GM19239 (cell line): ENCODE measurements at places on chromosomes 4 and X.

DNA sequence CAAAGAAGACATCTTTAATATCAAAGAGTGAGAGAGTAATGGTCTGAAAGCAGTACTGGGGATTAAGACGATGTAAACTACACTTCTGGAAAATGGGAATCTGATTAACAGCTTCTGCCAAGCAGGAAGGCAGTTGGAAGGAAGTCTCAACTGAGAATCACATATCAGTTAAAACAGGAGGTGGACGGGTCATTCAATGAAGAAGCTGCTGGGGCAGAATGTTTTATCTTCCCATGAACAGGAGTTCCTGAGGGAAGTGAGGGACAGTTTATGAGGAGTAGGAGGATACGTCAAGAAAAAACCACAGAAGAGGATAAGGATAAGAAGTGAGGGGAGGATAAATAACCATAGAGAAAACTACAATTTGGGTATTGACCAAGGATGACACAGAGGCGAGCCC, 38.7 kb upstream of the MAGEA10 start:
- no peak for DNase-seq

- no peak for DNase-seq
Measured at GRCh38 chrX:37746218-37746941, 33.5 kb upstream of the CYBB start.

DNA sequence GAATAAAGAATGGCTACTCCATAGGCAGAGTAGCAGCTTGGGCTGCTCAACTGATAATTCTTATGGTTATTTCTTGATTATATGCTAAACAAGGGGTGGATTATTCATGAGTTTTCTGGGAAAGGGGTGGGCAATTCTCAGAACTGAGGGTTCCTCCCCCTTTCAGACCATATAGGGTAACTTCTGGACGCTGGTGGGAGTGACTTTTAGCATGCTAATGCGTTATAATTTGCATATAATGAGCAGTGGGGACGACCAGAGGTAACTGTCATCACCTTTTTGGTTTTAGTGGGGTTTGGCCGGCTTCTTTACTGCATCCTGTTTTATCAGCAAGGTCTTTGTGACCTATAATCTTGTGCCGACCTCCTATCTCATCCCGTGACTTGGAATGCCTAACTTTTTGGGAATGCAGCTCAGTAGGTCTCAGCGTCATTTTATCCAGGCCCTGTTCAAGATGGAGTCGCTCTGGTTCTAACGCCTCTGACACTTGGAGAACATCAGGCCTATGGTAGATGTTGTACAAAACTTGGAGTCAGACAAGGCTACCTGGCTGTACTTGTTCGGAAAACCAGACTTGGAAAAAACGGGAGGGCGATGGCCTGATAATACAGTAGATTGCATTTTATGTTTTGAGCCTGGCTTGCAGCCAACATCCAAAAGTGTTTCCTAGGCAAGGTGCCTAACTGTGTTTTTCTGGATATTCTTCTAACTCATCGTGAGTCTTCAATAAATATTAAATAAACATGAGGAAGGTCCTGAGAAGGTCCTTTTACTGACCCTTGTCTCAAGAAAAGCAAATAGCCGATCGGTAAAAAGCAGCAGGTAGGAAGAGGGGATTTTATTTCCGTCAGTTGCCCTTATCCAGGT, 1.8 kb upstream of the TMEM164 start:
- no peak for DNase-seq

GRCh38 chr4:163344147-163345125, 744 bp downstream of the NPY5R start:
- no peak for DNase-seq

DNA sequence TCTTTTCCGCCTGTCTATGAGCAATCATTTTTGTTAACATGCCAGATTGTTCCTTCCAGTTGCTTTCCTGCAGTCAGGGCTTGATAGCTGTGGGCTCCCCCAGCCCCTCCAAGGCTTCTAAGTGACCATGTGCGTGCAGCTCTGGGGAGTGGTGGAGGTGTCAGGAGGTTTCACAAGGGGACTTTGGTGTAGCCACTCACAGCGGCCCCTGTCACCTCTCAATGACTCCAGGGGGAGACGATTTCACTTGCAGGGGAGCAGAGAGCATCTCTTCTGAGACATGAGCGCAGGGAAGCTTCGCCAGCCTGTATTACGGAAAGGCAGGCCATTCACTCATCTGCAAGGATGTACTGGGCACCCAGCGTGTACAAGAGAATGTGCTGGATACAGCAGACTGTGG, 3.1 kb upstream of the GPR78 start:
- DNase-seq, result no peak

GRCh38 chrX:102029026-102029425, 96.5 kb upstream of the TCEAL2 start:
- no peak for DNase-seq

- DNase-seq, result no peak
Measured at GRCh38 chr4:8195431-8195830, 3.7 kb upstream of the SH3TC1 start.

DNA sequence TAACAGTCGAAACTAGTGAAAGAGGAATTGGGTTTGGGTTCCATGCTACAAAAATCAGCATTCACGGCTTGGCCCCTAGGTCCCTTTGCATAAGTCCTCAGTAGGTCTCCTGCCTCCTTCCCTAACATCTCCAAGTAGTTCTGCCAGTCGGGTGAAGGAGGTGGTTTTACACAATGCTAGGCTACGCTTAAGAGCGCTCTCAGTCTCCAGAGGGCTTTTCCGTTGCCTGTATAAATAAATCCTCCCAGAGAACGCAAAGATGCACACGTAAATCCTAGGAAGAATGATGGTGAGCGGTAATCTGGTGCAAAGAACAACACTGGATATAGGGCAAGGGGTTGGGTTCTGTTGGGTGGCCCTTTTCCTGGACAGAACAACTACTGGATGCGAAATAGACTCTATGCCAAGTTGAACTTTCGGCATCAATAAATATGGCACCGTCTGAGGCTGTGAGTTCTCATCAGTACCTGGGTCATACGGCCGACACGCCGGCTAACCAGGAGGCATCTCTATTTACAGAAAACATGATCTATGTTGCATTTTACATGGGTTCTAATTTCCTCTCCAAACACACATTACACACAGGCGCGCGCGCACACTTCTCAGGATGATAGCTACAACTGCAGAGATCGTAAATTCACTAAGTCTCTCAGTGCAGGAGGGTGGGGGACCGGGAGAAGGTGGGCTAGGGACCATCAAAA, 1.3 kb downstream of the CAMK2D start:
- no peak for DNase-seq

DNA sequence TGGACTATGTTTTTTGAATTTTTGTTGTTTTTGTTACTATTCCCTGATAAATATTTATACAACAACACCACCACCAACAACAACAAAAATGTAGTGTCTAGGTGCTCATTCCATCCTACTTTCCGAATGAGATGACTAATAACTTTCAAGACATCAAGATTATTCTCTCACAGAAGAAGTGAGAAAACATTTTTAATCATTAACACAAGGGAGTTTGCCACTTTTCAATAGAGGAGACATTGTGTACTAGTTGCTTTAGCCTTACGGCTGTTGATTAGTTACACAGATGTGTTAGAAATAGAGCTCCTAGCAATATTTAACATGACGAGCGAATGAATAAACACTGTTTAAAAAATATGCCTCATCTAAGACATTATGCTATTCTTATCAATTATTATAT, 898.8 kb downstream of the C4orf33 start:
- DNase-seq, result no peak

GRCh38 chrX:154486052-154486395, 391 bp downstream of the UBL4A start:
- DNase-seq, result no peak

DNA sequence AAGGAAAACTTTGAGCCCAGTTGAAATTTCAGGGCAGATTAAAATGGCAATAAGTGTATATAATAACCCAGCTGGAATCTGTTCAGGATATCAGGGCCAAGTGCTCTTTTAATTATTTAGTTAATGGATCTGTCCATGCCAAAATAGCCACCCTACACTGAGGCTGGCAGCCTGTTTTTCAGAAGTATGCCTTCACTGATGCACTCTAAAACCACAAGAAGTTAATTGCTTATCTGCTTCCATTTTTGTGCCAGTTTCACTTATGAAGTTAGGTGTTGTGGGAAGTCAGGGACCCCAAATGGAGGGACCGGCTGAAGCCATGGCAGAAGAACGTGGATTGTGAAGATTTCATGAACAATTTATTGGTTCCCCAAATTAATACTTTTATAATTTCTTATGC, 960.3 kb downstream of the C4orf33 start:
- no peak for DNase-seq

- no peak for DNase-seq
Measured at GRCh38 chrX:25012433-25012735, 3.4 kb downstream of the ARX start.

DNA sequence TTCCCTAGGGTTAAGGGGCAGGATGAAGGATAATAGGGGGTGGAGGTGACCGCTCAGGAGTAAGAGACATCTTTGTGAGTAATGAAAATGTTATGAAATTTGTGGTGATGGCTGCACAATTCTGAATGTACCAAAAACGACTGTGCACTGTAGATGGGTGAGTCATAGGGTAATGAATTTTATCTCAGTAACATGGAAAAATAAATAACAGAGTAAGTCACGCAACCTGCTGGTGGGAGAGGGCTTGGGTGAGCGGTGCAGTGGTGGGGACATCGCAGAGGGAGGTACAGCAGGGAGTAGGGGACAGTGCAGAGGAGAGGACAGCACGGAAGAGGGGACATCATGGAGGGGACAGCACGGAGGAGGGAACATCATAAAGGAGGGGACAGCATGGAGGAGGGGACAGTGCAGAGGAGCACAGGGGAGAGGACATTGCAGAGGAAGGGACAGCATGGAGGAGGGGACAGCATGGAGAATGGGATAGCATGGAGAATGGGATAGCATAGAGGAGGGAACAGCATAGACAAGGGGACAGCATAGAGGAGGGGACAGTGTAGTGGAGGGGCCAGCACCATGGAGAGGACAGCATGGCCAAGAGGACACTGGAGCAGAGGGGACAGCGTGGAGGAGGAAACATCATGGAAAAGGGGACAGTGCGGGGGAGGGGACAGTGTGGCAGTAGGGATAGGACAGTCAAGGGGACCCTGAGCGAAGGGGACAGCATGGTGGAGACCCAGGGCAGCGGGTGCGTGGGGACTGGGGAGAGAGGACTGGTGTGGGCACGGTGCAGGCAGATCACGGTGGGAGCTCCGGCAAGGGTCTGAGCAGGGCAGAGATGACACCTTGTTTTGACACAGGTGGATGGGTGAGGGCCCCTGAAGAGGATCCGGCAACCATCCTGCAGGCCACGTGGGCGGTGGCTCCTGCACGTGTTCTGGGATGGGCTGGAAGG, 68.5 kb upstream of the MXD4 start:
- DNase-seq, result no peak

DNA sequence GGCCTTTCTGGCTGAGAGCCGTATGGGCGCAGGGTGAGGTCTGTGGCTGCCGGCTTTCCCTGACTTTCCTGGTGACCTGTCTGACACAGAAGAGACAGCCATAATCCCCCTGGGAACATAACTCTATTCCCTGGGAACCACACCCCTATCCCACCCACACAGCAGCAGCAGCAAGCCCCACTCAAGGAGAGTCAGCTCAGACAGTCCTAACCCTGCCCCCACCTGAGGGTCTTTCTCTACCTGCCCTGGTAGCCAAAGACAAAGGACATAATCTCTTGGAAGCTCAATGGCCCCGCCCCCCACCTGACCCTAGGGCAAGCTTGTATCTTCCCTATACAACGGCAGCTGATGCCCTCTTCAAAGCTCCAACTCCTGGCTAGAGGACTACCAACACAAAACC, 74.6 kb downstream of the PABPC4L start:
- no peak for DNase-seq
